ENCODE measurements at places on chromosomes 2 and 18.

GRCh38 chr2:12731701-12732280, 15.1 kb downstream of the TRIB2 start:
- no peak for DNase-seq

- peak; percentile 63 for DNase-seq
Observed at GRCh38 chr2:11833601-11834000, 87.2 kb downstream of the LPIN1 start.

- DNase-seq, result no peak
Observed at GRCh38 chr2:196413821-196414274, 225.7 kb upstream of the CCDC150 start.

DNA sequence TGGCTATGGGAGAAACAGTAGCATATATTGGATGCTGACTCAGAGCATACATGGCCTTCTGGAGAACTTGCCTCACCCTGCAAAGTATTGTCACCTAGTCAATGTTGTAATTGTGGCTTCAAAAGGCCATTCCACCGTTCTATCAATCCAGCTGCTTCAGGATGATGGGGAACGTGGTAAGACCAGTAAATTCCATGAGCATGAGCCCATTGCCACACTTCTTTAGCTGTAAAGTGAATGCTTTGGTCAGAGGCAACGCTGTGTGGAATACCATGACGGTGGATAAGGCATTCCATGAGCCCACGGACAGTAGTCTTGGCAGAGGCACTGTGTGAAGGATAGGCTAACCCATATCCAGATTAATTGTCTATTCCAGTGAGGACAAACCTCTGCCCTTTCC, 1300.1 kb upstream of the ACVR2A start:
- DNase-seq, result no peak

DNA sequence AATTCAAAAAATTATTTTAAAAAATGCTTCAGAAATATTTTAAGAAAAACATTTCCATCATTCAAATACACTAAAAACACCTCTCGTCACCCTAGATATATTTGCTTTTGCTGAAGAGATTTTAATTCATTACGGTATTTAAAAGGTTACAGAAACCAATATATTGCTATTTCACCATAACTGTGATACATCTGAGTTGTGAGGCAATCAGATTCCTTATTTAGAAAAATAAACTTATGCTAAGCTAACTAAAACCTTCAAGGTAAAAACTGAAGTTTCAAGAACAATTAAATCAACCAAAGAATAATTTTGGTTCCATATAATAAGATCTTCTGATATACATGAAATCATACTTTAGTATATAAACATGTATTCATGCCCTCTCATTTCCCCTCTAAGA, 32.8 kb downstream of the PELI1 start:
- DNase-seq, result no peak

DNA sequence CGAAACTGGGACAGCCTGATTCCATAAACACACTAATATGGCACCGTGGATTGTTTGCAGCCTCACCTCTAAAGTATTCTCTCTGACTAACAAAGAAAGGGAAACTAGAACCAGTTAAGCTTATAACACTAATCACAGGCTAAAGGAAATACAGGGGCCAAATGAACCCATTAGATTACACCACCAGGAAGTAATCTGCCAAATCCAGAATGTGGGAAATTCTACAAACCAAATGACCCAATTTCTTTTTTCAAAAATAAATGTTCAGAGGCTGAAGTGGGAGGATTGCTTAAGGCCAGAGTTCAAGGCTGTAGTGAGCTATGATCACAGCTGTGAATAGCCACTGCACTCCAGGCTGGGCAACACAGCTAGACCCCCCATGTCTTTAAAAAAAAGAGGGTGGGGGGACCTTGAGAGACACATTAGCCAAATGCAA, 1.5 kb upstream of the MPPE1 start:
- peak; percentile 33 for DNase-seq

GRCh38 chr18:60892441-60892840, 440.8 kb upstream of the CDH20 start:
- no peak for DNase-seq

DNA sequence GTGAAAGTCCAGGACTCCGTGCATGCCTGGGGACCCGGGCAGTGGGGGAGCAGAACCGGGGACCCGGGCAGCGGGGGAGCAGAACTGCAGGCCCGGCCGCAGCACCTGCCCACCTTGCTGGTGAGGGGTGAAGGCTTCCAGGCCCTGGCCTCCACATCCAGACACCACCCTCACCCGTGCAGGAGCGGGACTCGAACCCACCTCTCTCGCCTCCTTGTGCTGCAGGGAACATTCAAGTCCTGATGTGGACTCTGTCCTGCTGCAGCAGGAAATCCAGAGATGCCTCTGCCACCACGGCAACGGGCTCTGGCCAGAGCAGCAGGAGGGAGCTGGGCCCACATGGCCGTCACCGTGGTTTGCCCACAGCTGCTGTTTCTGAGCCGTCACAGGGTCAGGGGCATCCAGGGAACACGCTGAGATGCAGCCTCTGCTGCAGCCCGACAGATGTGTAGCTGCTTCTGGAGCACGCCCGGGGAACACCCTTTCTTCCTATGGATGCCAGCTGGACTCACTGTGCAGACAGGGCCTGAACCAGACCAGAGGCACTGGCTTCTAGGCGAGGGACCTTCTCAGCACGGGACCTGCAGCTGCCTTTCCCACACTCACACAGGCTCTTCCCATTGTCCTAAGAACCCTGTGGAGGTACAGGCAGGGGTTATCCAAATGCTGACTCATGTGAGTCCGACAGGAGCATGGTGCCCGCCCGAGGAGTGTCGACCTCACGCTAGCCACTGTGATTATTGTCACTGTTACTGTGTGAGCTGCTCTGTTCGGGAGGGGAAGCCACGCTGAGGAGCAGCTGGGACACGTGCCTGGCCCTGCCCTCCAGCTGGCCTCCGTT, 89.2 kb upstream of the CTDP1 start:
- DNase-seq, result no peak

DNA sequence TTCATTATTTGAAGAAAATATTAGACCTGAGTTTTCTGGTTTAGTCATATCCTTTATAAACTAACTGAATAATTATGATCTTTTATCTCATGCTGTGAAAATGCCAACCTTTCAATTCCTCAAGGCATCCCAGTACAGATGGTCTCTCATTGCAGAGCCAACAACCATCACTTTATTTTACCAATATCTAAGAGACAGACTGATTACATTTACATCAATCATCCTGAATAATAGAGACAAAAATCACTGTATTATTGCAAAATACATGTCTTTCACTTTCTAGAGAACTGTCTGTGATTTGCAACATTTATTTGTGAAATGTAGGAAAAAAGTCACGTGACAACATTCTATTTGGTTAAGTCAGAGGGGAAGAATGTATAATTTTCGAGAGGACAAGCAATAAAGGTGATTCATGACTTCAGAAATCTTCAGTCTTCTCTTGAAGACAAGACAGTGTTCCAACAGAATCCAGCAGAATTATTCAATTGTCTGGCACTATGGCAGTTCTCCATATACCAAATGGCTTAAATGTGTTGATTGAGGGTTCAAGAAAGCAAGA, 503.6 kb upstream of the SYT4 start:
- DNase-seq, result no peak

DNA sequence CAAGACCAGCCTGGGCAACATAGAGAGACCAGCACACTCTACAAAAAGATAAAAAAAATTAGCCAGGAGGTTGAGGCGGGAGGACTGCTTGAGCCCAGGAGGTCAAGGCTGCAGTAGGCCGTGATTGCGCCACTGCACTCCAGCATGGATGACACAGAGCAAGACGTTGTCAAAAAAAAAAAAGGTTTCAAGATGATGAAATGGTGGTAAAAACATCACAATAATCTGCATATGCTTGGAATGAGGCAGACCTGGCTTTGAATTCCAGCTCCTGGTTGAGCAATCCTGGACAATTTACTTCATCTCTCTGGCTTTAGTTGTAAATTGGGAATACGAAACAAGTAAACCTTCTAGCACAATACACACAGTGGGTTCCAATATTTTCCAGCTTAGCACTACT, 24.1 kb downstream of the USP40 start:
- no peak for DNase-seq

DNA sequence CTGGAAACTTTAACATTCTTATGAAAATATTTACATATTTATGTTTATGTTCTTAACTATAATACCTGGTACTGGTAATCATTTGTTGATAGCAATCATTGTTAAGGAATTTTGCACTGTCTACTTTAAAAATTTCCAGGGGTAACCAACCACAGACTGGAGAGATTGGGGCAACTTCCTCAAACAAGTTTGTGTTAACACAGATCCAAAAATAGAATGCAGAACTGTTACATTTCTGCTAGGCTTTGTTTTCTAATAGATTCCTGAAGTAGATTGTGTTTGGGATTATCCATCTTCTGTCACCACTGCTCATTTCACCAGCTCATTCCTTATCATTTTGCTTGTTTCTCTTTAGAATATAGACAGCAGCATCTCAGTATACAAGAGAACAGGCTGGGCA, 23.7 kb downstream of the RNF125 start:
- DNase-seq, result no peak

- DNase-seq, result peak; percentile 26
Observed at GRCh38 chr2:207165121-207166038, at the start of gene KLF7. Gene KLF7 (minus strand): TSS chr2:207165948. CDS start chr2:207165568, 380 bp downstream.

- no peak for DNase-seq
Observed at GRCh38 chr2:145411493-145411892, 891.6 kb upstream of the ZEB2 start.

- DNase-seq, result no peak
Observed at GRCh38 chr2:42199002-42199401, 29.8 kb downstream of the EML4 start.

- no peak for DNase-seq
Observed at GRCh38 chr2:208320686-208321085, 54.6 kb downstream of the PIKFYVE start.

GRCh38 chr2:14197293-14197692, 435.2 kb upstream of the LRATD1 start:
- DNase-seq, result no peak

- DNase-seq, result no peak
Observed at GRCh38 chr18:37403100-37403781, 162.4 kb downstream of the CELF4 start.

DNA sequence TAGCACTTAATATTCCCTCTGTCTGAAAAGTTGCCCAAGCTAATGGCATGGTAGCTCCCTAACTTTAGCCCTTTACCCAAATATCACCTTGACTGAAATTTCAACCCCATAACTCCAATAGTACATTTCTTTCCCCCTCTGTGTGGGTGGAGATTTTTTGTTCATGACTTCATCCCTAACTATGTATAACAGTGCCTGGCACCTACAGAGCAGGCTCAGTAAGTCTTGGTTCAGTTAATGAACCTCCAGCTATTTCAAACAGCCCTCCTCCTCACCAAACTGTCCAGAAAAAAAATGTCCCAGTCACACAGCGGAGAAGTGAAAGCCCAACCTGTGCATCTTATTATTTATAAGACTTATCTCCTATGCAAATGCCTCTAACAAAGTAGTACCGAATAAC, 18.6 kb downstream of the BUB1 start:
- DNase-seq, result no peak

DNA sequence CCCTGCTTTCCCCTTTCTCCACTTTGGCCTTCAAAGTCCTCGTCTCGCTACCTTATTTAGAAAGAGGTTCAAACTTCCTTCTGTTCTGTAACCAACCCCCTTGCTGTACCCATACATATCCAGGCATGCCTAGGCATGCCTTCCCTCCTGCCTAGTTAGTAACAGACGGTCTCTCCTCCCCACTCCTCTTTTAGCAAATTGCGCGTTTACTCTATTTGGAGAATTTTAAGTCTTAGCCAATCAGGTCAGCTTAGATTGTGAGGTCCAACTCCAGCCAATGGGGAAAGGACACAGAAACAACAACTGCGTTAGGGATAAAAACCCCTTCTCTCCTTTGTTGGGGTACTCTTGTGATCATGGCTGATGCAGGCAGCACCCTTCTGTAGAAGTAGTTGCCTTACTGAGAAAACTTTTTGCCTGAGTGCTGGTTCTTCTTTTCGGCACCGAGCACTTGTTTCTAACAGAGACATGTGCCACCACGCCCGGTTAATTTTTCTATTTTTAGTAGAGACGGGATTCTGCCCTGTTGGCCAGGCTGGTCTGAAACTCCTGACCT, 85.9 kb upstream of the FOXI3 start:
- DNase-seq, result no peak

DNA sequence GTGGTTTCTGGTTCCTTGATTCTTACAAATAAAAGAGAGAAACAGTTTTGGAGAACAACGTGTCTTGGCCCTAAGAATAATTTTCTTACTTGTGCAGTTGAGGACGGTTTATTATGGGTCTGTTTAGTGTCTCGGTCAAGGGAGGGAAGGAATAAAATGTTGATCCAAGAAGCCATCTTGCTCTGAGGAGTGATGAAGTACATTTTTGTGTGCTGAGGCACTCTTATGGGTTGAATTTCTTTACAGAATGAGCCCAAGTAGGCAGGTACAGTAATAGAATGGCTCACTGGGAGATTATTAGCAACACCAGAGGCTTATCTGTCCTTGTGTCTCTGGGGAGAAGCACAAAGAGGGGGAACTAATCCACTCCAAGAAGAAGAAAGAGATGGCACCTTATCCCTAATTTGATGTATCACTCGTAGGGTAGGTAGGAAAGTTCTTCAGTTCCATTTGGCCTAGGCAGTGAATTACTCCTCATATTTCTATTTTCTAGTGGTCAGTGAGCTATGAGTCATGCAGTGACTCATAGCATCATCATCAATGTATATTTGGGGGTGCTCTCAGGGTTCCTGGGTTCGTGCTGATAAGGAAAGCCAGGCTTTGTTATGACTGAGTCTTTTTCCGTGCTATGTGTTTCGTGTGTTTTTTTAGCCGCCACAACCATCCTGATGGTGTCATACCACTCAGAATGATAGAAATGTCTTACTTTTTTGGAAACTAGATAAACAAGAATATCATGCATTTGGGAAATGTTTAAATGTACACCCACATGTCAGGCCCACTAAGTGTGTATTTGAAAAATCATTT, 250.1 kb upstream of the CTAGE1 start:
- DNase-seq, result no peak

DNA sequence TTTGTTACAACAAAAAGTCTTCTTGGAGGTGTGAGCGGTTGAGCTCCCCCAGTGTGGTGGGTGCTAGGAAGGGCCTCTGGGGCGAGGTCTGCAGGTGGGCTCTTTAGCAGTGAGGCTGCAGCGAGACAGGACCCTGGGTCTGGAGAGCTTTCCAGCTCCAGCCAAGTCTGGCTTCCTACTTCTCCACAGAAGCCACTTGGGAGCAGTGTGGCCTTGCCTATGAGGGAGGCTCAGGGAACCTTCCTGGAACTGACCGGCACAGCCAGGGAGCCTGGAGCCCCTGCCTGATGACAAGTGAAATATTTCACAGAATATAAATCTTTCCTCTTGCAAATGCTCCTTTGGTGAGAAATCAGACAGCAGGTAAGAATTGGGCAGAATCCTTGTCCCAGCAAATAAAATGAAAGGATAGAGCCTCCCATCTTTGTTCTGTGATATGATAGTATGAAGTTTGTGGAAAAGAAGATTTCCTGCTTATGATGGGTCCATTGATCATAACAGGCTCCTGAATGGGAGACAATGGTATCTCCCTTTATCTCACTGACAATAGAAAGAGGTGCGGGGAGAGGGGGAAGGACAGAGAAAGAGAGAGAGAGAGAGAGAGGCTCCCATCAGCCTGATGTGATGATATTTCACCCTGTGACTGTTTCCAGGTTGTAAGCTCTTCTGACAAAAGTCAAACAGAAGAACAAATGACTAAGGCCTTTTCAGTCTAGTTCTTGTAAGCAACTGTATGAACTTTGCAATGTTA, 289.8 kb upstream of the SPRED2 start:
- DNase-seq, result no peak

Data from NCI-H2029 (cell line).